Stimulated activated CD4-positive, alpha-beta T cell treated with anti-CD3 and anti-CD28 coated beads, Interleukin-4, amount 100 ng/mL, for 48 hours (primary cell): ENCODE measurements at places on chromosomes 4 and X.

DNA sequence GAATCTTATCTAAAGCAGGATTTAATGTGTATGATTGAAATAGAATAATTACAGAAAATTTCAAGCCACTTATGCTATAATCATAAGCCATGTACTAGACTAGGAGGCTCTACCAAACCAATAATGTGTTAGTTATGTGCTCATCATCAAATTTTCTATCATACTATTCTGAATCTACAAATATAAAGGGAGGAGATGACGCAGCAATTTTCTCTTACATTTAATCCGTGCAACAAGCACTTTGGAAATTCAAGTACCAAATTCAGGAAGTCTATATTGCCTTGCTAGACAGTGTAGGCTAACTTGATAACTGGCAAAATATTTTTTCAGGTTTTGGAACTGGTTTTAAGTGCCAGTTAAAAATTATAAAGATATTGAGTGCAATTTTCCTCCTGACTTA is 283.5 kb downstream of the C4orf33 start:
- DNase-seq, result no peak

DNA sequence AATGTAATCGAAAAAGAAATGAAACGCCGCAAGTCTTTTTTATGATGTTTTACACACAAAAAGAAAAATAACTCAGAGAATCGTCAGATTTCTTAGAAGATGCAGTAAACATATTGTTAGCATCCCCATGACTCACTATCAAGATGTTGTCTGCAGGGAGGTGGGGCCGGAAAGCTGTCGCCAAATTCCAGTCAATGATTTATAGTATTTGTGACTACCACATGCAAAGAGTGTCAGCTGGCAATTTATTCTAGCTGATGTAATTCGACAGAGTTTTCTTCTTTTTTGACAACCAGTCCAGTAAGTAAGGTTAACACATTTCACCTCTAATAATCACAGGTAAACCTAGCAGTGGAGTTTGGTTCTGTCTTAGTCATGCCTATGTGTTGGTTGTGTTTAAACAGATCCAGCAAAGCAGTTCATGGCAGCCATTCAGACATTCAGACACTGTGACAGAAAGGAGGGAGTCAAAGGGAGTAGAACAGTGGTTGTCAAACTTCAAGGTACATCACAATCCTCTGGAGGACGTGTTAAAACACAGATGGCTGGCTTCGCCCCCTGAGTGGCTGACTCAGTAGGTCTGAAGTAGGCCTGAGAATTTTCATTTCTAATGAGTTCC is 19.8 kb upstream of the PPP1R2C start:
- DNase-seq, result no peak

DNA sequence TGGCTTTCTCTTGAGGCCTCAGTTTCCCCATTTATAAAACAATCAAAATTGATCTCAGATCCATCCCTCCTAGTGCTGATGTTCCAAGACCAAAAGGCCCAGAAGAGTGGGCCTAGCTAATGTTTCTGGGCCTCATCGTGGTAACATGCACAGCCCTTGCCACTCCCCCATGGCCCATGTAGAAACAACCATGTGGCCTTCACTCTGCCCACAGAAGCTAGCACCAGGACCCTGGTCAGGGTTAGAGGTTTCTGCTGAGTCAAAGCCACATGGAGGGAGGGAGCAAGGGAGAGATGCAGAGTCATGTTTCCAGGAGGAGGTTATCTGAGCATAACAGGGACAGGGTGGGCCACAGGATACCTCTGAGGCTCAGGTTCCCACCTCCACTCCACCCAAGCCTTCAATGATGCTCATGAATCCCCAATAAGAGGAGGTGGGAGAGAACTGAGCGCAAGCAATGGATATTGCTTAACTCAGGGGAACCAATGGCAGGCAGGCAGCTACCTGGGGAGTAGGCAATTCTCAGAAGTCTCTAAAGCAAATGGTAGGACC is 16.9 kb downstream of the OTUD5 start:
- DNase-seq, result no peak

GRCh38 chr4:135197641-135198040 is 996.1 kb upstream of the PABPC4L start:
- no peak for DNase-seq

GRCh38 chr4:101178731-101179130 is 168.6 kb downstream of the PPP3CA start:
- no peak for DNase-seq

- no peak for DNase-seq
Observed at GRCh38 chr4:144489831-144490230, 156.1 kb upstream of the HHIP start.

DNA sequence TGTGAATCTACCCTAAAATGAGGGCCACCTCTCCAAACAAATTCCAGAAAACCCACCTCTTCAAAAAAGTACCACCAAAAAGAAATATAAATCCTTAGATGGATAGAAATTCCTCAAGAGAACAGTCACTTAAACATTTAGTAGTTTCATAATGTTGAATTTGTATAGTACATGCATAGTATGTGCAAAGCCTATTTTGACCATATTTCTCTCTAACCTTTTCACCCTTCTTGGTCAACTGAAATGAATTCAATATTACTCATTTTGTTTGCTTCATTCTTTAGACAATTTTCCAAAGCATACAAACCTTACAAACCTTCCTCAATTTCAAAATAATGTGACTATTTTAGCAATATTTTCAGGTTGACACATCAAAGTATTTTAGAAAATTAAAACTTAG is 4.1 kb downstream of the RHOXF1 start:
- DNase-seq, result no peak

GRCh38 chr4:893276-893994 is 38.7 kb downstream of the GAK start:
- no peak for DNase-seq
